HepG2 (cell line): ENCODE measurements at places on chromosomes 3 and 15. TPM values are rescaled to one million over a fixed set of nuclear protein-coding genes. Genes with fewer than 3 reads are reported as not detected.

DNA sequence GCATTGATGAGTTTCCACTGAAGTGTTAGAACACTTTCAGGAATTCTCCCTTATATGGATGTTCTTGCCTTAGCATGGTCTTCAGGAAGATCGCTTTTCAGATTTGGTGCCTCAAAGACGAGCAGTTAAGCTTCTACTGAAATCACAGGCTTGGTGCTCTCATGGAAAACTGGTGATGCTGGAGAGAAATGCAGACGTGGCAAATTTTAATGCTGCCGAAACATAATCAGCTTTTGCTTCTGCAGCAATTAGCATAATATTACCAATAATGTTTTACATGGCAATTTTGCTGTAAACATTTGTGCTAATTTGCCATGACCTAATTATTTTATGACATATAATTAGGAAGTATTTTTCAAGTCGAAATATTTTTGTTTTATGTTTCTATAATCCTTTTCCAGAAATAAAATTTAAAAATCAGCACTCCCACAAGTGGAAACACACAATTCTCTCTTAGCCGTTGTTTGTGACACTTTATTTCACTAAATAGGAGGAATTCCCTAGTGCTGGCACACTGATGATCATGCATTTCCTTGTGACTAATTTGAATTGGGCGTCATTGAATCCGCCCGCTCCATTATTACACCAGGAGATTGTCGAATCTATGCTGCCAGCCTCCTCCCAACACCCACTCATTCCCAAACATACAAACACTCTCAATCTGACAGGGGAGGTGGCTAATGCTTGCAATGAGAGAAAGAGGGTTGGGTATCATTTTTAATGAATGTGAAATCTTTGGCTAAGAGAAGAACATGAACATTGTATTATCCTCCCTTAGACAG, 506.8 kb upstream of the PPP2R3A start:
- H3K27ac ChIP-seq = no peak overlapping the region
- H3K27me3 ChIP-seq = no peaks in the 10 kb centered on the region; the same call in none of the 2 replicates
- no peaks in the 10 kb centered on the region for H3K4me1 ChIP-seq

- no peak overlapping the region for H3K4me3 ChIP-seq
- DNase-seq = peak; percentile 11
- no peak overlapping the region for H3K27ac ChIP-seq
- no peaks in the 10 kb centered on the region for H3K27me3 ChIP-seq
- no peaks in the 10 kb centered on the region for H3K4me1 ChIP-seq
Measured at GRCh38 chr3:160210799-160211221, 14.4 kb upstream of the C3orf80 start.

Gene IL16
- not detected in 2 replicates for total RNA-seq

GRCh38 chr3:184663356-184663755, 48.5 kb downstream of the MAGEF1 start:
- no peak overlapping the region for H3K4me3 ChIP-seq
- no peak for DNase-seq
- no peak overlapping the region for H3K27ac ChIP-seq
- peaks cover 22% of the 10 kb centered on the region for H3K4me1 ChIP-seq

Gene RPS27L
- 433 and 596 TPM in 2 replicates for total RNA-seq

DNA sequence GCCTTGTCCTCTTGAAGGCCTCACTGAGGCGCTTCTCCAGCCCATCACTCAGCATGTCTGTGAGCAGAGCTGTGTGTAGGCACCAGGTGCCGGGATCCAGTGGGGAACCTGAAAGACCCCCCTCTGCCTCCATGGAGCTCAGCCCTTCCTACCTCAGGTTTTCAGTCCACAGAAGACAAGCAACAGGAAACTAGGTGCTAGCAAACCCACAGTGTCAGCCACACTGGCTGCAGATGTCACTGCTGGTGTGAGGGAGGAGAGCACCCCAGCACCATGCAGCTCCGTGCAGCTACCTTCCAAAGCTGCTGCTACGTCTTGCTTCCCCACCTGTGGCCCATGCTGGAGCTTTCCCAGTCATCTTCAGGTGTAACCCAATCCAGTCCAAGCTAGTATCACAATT, 17.9 kb downstream of the PSTPIP1 start:
- H3K4me3 ChIP-seq = no peak overlapping the region
- H3K36me3 ChIP-seq = no peaks in the 10 kb centered on the region
- H3K27me3 ChIP-seq = peaks cover 9% of the 10 kb centered on the region; the same call in 1 of the 2 replicates
- H3K4me1 ChIP-seq = no peaks in the 10 kb centered on the region
- H3K27ac ChIP-seq = no peak overlapping the region
- DNase-seq = no peak

Gene BLM
- total RNA-seq = 11.8 and 17.4 TPM in 2 replicates

Gene DNAJB8
- not detected in 2 replicates for total RNA-seq
